ENCODE measurements at places on chromosomes 6 and 20. TPM values are rescaled to one million over a fixed set of nuclear protein-coding genes. Genes with fewer than 3 reads are reported as not detected.

Gene KCNK16
- not detected for total RNA-seq

Gene SALL4
- 0.44 TPM for total RNA-seq

Gene MOCS1
- 4.3 TPM for total RNA-seq

Gene RSPO3
- 1.4 TPM for total RNA-seq

Gene IL20RA
- total RNA-seq: 13.3 TPM

Gene MAK
- total RNA-seq: not detected

Gene UCKL1
- 25.1 TPM for total RNA-seq

Gene SIM1
- not detected for total RNA-seq

Gene EYA2
- 27.7 TPM for total RNA-seq

Gene NKX2-4
- total RNA-seq: not detected

Gene SRMS
- 0.44 TPM for total RNA-seq

Gene TUBB
- 327 TPM for total RNA-seq

Gene AVP
- total RNA-seq: not detected

Gene MYLK4
- total RNA-seq: 0.84 TPM

Gene VSX1
- not detected for total RNA-seq

Gene SLC17A9
- total RNA-seq: 0.76 TPM

All from esophagus mucosa (tissue), 1 donor.